Bronchial epithelial cell (primary cell): ENCODE measurements at places on chromosomes 12 and 14.

- no peak for DNase-seq
Observed at GRCh38 chr14:74495356-74495755, 1.8 kb downstream of the ISCA2 start.

GRCh38 chr12:64400041-64400440 is 4.2 kb upstream of the XPOT start:
- peak; percentile 63 for DNase-seq

GRCh38 chr14:69247676-69248440 is 12.1 kb upstream of the GALNT16 start:
- no peak for DNase-seq

- no peak for DNase-seq
Observed at GRCh38 chr14:86357876-86358275, 827.9 kb downstream of the FLRT2 start.

DNA sequence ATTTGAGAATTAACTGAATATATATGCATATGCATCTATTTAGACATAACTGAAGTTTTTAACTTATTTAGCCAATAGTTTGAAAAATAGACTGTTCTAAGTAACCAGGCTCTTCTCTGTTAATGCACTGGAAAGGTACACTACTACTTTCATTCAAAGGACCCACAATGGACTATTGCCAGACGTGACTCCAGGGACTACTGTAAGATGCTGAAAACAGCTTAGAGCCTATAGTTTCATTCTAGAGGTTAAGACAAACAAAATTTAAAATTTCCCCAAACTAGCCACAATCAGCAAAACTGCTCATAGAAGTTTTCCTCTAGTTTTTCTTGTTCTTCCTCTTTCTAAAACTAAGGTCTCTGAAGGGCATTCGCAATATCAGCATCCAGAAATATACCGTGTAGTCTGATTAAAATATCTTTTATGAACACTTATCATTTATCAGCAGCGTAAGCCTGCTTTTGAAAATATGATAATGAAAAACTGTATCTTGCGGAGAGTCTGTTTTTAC is 10.4 kb downstream of the APPL2 start:
- no peak for DNase-seq

GRCh38 chr14:69580009-69580577 is 5.4 kb upstream of the CCDC177 start:
- DNase-seq: peak; percentile 99

- DNase-seq: no peak
Observed at GRCh38 chr14:73695997-73696396, 18.2 kb downstream of the PNMA1 start.
